ENCODE measurements at places on chromosomes 3 and 15.

DNA sequence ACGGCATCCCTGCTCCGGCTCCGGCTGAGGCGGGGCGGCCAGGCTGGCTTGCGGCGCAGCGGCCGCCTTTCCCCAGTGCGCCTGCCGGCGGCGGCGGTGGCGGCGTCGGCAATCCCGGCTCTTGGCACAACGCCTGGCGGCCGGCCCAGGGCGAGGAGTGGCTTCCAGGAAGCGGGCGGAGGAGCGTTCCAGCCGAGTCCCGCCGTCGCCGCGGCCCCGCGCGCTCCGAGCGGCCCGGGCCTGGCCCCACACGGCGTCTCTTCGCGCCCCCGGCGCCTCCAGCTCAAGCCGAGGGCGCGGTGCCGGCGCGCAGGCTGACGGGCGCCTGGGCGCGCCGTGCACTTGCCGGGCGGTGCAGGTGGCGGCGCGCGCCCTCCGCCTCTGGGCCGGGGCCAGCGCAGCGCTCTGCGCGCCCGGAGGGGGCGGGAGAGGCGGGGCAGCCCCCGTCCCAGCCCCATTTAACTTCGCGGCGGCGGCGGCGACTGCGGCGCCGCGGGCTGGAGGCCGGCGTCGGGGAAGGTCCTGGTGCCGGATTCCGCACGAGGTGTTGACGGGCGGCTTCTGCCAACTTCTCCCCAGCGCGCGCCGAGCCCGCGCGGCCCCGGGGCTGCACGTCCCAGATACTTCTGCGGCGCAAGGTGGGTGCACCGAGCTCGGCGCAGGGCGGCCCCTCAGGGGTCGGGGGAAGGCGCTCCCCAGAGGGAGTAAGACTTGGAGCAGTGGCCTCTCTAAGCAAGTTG is at the start of gene ADAMTSL3:
ADAMTSL3 (plus strand) TSS at position 485 of the 740 bp plus-strand sequence. CDS start 1,639 bp downstream, outside the sequence.
- peak; percentile 23 for DNase-seq

DNA sequence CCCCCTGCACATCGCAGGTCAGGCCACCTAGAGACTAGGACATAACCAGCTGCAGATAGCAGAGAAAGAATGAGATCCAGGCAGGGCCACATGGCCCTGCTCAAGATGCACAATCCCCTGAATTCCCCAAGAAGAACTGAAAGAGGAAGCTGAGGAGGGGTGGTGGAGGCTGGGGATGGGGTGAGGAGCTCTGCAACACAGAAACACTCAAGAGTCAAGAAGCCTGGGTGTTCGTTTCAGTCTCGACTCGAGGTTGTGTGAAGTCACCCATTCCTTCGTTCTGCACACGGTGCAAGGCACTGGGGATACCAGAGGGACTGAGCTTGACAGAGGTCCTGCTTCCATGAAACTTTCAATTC is 62.0 kb downstream of the TLE3 start:
- no peak for DNase-seq

GRCh38 chr3:72769758-72770540 is 78.3 kb downstream of the SHQ1 start:
- DNase-seq: no peak

DNA sequence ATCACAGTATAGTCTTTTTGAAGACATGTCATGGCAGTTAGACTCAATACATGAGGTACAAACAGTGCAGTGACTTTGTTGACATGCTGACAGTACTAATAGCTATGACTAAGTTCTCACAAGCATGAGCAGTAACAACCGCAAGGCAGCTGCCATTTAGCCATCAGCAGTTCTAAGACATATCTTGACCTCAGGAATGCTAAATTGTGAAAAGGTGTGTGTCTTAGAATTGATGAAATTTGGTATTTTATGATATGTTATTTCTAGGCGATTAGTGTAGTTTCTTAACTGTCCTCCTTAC is 60.7 kb upstream of the FURIN start:
- DNase-seq: no peak

DNA sequence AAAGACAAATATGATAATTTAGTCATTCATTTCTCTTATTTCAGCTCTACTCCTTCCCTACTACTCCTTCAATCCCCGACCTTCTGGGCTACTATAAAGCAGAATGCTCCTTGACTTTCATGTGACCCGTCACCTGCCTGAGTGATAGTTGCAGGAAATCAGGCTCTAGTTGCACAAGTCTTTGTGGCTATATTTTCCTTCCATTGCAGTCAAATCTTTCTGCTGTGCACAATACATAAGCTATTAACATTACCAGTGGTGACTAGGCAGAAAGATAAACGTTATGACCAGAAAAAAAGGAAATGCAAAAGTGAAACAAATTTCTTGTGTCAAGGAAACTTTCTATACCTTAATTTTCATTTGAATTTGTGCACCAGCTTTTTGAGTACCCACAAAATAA is 2.3 kb downstream of the SUCNR1 start:
- no peak for DNase-seq

- DNase-seq: no peak
These were observed 2.8 kb downstream of the SEC62 start for GRCh38 chr3:169969174-169970095.
